ENCODE measurements at places on chromosomes 4 and X.
A peak's percentile ranks its signal among the peaks of the same experiment; 100 is the strongest.

- DNase-seq: peak; percentile 93
Observed at GRCh38 chr4:1727117-1728031, 6.1 kb downstream of the TACC3 start.

GRCh38 chrX:110413727-110414124, 55.1 kb downstream of the RTL9 start:
- DNase-seq: no peak

DNA sequence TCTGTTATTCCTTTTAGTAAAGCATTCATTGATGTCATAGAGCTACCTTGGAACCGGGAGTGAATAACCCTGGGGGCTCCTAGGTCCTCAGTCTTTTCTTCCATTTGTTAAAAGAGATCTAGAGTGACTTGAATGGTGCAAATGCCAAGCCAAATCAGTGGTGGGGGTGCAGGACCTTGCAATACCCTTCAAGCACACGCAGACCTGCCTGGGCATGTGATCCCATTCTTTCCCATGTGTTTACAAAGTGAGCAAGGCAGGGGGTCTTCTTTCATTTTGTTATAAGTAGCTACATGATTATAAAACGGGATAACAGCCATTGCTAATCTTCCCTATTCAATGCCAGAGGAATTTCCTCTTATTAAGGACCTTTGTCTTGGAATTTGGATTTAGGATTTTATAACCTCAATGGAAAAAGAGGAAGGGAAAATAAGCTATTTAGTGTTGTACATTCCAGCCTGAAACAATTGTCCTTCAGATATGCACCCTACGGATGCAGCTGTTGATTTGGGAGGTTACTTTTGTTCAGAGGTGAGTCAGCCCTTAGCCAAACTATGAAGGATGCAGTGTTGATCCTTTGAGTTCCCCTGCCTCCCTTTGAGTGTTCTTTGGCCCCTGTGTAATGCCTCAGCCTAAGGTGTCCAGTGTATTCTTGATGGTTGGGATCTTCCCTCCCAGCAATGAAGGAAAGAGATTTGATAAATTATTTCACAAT, 623.8 kb upstream of the HTR2C start:
- DNase-seq: no peak

GRCh38 chrX:119698845-119699244, 5.9 kb upstream of the SEPTIN6 start:
- DNase-seq: no peak

Measured in RWPE2 (cell line).